Thoracic aorta (tissue), 2 donors: ENCODE measurements at places on chromosomes 3 and 15. TPM values are rescaled to one million over a fixed set of nuclear protein-coding genes. Genes with fewer than 3 reads are reported as not detected.

DNA sequence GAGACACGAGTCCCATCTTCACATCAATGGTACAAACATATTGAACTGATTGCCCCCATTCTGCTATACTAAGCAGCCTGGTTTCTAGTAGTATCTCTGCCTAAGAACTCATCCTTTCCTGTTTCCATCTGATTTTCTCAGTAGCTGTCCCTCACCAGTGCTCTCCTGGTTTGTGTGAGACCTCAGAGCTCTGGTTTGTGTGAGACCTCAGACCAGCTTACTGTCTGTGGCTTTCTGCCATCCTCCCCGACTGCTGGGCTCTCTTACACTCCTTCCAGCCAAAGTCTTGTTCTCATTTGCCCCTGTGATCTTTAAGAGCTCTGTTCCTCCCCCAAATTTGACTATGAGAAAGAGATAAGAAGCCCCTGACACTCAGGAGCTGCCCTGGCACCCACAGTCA, 41.1 kb upstream of the NEDD4 start:
- DNase-seq: no peak

Gene POLR2M
- total RNA-seq: 90.2 TPM

DNA sequence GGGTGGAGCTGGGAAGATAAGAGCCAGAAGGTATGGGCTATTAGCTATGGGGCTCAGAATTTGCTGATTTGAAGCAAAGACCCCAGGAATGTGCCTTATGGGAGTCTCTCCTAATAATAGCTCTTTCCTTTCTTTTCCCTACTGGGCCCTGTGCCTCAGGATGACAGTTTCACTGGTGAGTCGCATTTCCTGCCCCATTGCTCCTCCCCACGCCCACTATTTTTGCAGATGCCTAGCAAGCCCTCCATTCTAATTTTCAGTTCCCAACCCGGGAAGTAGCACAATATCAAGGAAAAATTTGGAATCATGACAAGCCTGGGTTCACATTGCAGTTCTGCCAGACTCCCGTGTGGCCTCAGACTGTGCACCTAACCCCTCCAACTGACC, 583 bp downstream of the IL17RE start:
- no peak for DNase-seq

- DNase-seq: peak; percentile 26
These were observed 12.9 kb downstream of the HEG1 start for GRCh38 chr3:125042725-125043406.

DNA sequence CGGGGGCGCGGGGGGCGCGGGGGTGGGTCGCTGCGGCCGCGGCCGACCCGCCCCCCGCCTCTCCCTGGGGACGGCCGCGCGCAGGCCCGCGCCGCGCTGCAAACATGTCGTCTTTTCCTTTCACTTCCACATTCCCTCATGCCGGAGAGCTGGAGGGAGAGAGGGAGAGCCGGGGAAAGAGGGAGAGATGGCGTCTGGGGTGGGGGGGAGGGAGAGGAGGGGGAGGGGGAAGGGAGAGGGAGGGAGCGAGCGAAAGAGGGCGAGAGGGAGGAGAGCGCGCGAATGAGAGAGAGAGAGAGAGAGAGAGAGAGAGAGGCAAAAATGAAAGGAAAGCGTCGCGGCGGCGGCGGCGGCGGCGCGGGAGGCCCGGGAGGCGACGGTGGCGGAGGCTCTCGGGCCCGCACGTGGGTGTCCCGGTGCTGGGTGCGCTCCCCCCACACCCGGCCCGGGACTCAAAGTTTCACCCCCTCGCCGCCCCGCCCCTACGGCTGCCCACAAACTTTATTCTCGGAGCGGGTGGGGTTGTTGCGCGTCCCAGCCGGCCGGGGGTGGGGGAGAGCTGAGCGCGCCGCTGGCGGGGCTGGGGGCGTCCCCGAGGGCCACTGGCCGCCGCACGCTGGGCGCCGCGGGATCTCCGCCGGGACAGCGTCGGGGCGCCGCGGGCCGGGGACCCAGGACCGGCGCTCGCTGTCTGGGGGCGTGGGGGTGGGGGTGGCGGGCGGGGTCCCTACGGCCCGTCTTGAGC, 731 bp downstream of the ZNF710 start:
- no peak for DNase-seq

Gene ARGFX
- total RNA-seq: not detected

Gene CAPN7
- 73.8 TPM for total RNA-seq

- no peak for DNase-seq
These were observed 74.1 kb upstream of the MELTF start for GRCh38 chr3:197103766-197104165.

DNA sequence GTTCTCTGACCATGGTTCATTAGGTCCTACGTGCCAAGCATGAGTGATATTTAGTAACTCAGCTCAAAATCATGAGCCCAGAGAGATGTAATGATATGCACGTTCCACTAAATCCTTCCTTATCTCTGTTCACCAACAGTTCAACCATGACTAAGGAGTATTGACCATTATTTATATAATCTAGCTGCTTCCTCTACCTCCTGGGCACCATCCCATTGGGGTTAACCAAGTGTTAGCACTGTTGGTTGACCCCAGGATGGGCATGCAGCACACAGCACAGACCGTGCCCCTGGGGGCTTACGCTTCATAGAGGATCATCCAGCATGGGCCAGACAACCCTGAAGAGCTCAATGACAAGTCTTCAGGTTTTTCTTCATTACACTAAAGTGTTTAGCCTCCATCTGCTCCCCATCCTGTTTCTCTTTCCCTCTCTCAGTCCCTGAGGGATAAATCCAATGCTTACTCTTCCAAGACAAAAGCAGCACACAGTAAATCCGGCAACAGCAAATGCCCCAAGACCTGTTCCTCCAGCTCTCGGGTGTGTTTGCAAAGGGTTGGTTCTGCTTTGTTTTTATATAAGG, 10.4 kb downstream of the FAM174B start:
- DNase-seq: no peak

DNA sequence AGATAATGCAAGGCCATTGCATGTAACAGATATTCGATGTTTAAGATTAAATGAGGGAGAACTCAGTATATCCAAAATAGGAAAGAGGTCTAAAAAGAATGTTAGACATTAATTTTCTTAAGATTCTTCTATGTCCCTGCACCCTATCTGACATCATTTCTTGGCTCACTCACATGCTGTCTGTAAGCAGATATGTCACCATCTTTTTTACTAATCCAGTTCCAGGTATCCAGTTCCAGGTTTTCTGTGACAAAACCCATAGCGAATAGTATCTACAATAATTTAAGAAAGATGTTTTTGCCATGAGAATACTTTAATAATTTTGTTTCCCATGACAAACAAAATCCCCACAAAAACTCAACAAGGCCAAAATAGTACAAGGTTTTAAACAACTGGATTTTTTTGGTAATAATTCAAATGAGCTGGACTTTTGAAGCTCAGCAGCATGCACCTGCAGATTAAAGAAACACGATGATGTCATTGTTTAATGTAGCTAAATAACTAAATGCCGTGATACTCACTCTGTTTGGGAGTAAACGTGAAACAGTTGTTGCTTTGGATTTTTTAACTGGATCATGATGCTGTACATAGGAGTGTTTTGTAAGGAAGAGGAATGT, 867.6 kb downstream of the EPHA3 start:
- DNase-seq: no peak

DNA sequence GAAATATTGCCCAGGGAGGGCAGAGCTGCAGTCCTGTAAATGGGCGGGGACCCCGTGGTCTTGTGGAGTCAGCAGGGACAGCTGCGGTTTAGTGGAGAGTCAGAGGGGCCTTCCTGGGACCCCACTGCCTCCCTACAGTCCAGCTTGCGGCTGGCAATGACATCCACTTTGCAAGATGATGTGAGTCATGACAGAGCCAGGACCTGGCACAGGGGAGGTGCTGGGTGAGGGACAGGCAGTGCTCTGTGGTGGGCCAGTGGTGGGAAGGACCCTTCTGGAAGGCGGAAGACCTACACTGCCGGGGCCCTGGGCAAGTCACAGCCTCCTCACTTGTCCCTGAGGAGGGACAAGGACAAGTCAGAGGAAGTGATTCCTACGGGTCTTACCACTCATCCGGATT, 17.8 kb downstream of the APBA2 start:
- no peak for DNase-seq

- DNase-seq: no peak
These were observed 16.9 kb downstream of the CYP11A1 start for GRCh38 chr15:74350295-74351275.

DNA sequence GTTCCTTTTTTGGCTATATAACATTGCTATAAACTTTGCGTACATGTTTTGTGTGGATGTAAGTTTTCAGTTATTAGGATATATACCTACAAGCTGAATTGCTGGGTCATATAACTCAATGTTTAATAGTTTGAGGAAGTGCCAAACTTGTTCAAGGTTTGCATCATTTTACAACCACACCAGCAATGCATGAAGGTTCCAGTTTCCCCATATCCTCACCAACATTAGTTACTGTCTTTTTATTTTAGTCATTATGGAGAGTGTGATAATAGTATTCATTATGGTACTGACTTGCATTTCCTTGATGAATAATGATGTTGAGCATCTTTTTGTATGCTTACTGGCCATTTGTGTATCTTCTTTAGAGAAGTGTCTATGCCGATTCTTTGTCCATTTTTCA, 112.3 kb downstream of the NR1I2 start:
- DNase-seq: no peak

DNA sequence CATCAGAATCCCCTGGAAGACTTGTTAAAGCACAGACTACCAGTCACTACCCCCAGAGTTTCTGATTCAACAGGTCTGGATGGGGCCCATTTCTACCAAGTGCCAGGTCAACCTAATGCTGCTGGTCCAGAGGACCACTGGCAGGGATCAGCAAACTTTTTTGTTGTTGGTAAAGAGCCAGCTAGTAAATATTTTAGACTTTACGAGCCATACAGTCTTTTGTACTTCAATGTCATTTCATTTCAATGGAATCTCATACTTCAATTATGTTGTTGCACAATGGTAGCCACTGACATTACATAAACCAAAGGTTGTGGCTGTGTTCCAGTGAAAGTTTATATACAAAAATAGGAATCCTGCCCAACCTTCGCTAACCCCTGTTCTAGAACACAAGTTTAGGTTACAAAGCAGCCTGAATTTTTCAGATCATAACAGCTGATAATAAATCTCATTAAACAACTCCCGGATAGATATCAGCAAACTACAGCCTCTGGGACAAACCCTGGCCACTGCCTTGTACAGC, 28.7 kb downstream of the ULK4 start:
- no peak for DNase-seq

DNA sequence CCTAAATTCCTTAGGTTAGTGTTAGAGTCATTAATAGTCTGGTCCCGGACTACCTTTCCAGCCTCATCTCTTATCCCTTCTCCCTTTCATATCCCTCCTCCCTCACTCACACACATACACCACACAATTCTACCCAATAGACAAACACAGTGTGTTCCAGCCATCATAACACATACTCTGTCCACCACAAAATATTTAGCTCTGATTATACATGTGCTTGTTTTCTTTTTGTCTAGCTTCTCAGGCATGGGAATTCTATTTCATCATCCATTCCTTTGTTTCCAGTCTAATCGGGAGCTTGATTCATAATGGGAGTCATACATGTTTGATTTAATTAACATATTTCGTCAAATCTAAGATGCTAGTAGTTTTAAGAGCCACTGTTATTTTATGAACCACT, 161.8 kb upstream of the BFSP2 start:
- DNase-seq: no peak

Gene PLXNB1
- total RNA-seq: 210 TPM

DNA sequence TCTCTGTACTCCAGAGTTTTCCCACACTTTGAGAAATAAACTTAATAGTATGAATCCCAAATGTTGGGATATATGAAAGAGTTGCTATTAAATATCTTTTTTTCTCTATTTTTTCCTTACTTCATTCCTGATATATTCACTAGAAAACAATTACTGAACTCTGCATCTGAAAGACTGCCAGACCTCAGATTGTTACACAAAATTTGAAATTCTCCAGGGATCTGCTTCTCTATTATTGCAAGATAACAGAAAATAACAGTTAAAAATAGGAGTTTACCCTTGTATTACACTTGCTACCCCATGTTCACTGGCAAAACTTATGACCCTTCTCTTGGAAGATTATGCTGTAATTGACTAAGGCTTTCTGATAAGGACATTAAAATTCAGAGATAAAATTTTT, 11.7 kb upstream of the P3H2 start:
- DNase-seq: no peak

DNA sequence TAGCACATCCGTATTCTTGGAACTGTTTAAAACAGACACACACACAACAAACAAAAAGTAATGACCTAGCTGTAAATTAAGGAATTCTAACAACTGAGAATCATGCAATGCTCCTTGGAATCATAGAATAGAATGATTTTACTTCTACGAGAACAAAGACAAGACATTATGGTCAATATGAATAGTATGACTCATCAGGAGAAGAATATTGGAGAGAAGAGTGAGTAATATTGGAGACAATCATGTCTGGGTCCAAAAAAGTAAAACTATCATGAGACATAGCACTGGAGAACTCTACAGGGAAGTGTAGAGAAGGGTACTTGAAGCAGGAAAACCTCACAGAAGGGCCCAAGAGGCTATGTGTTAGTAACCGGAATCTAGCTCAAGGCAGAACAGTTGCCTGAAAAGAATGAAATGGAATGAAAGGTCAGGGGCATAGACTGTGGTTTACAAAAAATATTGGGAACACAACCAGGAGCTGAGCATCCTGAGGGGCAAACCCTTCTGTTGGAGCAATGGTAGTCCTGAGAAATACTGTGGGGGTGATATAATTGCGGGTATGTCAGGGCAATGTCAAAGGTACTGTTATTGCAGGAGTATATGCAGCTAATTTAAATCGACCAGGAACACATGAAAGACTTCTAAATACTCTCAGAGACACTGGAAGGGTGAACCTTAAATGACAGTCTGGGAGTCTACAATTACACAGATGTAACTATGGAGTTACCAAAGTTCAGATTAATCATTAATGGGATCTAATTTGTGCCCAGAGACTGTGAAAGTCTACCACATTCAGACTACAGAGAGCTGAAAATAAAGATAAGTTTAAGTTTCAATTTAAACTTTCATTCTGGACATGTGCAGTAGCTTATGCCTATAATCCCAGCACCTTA, 201.2 kb downstream of the BCHE start:
- DNase-seq: no peak

Gene LYZL4
- not detected for total RNA-seq

DNA sequence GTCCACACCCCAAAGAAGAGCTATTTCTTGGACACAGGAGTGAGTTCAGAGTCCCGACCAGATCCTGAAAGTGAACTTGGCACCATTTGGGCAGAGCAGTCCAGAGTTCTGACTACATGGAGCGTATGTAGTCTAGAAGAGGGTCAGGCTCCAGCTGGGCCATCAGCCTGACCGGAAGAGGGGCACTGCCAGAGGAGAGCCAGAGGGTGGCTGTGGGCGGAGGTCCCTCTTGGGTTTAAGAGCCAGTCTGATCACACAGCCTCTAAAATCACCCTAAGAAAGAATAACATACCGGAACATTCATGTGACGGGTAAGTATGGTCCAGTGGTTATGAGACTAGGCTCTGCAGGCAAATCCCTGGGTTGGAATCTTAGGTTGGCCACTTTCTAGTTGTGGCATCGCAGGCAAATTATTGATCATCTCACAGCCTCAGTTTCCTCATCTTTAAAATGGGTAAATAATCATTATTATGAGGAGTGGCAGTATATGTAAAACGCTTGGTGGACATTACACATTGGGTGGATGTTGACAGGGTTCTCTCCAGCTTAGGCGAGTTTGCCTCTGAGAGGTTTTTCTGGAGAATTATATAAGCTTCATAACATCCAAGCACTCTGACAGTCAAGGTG, 2.1 kb upstream of the RAP2B start:
- DNase-seq: no peak
